ENCODE measurements at places on chromosomes 11 and 22.

- no peak for DNase-seq
These were observed 66.7 kb upstream of the CLTCL1 start for GRCh38 chr22:19358195-19358594.

DNA sequence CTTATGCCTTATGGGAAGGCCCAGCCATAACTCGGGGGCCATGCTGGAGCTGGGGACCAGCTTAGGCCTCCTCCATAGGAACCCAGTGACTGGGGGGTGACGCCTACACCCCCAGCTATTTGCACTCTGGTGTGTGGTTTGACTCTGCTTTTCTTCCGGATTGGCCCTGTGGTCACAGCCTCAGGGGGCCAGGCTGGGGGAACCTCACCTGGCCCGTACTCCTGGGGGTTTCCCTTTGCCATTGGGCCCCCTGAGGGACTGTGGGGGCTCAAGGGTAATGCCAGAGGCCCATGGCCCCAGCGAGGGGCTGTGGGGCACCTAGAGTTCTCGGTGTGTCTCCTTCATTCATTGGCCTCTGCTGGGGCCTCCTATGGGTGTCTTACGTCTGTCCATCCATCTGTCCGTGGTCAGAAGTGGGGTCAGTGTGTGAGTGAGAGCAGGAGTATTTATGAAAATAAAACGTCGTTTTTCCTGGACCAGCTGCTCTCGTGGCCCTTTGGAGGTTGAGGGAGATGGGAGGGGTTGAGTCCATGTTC, 6.3 kb upstream of the SH3BP1 start:
- no peak for DNase-seq

DNA sequence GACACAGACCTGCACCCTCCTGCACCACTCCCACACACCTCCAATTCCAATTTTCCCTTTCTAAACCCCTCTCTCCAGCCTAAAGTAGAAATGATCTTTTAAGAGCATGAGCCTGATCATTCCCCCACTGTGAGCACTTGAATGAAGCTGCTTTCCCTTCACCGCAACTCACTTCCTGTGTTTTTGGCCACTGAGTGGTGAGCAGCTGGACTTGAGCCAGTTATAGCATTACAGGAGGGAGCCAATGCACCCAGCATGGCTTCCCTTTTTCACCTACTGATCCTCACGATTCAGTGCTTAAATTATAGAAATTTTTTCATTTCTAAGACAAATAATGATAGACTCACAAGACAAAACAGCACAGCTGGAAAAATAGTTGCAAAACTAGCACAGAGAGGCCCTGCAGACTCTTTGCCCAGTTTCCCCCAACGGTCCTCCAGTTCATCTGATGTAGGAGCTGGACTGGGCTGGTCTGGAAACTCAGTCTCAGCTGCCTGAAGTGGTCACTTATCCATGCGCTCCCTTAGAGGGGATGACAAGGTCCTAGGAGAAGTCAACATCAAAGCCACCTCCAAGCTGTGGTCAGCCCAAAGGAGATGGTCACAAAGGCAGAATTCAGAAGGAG, 9.7 kb upstream of the APOL4 start:
- no peak for DNase-seq

- no peak for DNase-seq
These were observed 380 bp downstream of the C11orf96 start for GRCh38 chr11:43942662-43943371.

DNA sequence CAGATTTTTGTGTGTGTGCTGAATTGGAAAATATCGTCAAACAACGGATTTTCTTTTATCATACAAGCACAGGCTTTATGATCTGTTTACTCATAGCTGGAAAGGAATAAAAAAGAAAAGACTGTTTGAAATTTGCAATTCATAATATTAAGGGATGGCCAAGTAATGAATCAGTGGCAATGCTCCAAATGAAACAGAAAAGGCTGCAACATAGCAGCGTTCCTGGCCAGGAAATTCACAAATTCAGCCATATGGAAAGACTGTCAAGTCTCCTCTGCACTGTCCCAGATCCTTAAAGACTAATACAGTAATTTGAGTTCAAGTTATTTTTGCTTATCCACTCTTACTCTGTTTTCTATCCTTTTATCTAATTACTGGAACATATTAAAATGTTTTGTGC, 98.2 kb downstream of the MSANTD4 start:
- DNase-seq: no peak

DNA sequence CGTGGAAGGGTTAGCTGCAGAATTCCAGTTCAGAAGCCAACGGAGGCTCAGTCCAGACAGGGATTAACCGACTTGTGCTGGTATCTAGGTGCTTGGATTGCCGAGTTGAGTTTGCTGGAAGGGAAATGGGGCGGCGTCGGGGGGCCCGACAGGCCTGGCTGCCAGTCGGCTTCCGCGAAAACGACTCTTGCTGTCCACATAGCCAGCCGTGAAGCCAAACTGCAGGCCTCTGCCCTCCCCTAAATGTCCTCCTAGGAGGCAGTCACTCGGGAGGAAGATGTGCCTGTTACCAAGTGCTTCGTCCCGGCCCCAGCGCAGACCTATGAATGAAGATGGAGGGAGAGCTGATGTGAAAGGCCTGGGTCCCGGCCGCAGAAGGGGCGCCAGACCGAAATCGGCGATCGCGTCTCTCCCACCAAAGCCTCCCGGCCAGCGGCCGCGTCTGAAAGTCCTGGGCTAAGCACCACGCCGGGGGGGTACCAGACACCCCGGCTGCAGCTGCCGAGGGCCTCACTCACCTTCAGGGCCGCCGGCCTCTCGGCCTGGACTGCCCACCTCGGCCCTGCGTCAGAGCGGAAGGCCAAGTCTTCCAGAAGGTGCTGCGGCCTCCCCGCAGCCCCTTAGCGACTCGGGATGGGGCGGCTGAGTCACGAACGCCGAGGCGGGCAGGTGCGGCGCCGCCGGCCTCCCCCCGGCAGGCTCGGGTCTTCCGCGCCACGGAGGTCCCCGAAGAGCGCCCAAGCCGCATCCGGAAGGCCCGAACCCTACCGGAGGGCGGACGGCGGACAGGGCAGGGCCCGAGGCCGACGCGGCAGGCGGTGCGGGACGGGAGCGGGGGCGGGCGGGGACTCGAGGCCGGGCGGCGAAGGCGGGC, 7.5 kb downstream of the DPAGT1 start:
- peak; percentile 31 for DNase-seq

DNA sequence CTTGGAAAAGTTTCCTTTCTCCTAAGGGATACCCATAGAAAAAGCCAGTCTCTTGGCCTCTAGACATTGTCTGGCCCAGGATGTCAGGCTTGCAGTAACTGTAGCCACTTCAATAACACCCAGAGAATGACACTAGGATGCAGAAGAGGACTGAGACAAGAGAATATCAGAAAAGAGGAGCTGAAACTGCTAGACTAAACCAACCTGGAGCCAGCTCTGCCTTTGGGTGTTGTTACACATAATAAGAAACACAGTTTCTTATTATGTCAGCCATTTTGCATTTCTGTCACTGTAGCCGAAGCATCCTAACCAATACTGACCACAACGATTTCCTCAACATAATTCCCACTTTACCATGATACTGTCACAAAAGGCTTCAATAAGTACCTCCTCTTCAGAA, 72.2 kb upstream of the RCN1 start:
- DNase-seq: no peak

- DNase-seq: no peak
These were observed 54.6 kb downstream of the LRRC32 start for GRCh38 chr11:76615950-76616349.

DNA sequence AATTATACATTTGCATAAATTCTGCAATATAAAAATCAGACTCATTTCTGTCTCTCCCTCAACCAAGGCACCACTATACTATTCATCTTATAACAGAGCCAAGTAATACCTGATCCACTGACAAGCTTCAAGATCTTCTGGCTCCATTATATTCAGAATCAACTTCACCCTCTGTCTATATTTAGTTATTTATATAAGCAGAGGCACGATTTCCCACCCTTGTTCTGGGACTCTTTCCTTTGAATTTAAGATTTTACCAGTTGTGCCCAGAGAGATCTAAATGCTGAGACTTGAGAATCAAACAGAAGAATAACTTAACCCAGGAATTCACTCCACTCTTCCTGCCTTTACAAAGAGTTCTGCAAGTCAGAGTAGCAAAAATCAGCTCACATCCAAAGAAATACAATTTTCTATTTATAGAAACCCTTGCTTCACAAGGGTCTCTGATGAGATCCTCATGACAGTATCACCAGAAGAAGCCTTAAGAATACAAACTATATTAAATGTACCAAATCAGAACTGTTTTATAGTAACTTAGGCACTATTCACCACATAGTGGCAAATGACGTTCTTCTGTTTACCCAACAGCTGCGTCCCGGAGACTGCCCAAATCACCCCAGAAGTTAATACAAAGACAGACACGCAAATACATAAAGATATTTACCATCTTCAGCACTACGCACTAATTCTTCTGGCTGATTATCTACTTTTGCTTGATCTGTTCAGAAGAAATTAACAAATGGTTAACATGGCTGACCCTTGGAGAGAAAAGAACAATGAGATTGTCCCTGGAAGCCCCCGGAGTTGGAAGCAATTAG, 32.3 kb upstream of the CCDC89 start:
- DNase-seq: no peak

GRCh38 chr11:123221096-123221561, 26.1 kb upstream of the CLMP start:
- DNase-seq: no peak

DNA sequence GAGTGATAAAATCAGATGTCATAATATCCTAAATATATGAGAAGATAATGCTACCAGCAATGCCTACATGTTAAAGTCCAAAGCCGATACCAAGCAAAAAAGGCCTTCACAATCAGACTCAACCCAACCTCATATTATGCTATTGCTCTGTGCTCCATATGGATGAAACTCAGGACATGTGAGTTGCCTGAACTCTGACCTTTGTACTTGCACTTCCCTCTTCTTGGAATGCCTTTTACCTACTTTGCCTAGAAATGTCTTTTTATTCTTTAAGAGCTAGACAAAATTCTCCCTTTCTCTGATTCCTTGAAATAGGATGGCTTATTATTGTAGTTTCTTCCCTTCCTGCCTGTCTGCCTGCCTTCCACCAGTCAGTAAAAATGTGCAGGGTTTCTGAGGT, 954.7 kb upstream of the CCDC90B start:
- DNase-seq: no peak

- DNase-seq: no peak
These were observed 15.3 kb downstream of the MICAL2 start for GRCh38 chr11:12125609-12126149.

DNA sequence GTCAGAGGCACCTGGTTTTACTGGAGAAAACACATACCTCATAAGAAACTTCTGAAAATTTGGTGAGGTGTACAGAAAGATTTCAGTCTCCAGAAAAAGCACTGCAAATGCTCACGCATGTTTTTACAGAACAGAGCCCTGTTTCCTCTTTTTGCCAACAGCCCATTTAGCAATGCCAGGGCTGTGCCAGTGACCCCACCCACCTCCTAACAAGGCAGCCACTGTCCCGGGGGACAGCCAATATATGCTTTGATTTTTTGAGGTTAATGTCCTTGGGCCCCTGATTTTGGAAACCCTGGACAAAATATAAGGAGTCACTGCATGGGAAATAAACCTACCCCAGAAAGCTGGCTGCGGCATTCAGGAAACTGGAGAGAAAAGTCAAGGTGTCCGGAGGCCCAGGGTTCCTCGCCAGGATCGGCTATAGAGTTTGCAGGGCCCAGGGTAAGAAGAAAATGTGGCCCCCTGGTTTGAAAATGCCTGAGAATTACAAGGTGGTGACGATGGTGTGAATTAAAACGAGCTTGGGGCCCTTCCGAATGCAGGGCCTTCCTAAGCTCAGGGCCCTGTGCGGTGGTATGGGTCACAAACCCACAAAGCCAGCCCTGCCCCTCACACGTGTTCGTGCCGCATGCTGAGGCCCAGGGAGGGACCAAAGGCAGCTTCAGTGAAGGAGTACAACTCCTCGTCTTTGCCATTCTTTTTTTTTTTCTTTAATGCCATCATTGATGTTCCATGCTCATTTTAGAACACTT, 71.1 kb upstream of the WNT7B start:
- no peak for DNase-seq

- no peak for DNase-seq
These were observed 5.5 kb downstream of the CDC42EP1 start for GRCh38 chr22:37565830-37566229.

DNA sequence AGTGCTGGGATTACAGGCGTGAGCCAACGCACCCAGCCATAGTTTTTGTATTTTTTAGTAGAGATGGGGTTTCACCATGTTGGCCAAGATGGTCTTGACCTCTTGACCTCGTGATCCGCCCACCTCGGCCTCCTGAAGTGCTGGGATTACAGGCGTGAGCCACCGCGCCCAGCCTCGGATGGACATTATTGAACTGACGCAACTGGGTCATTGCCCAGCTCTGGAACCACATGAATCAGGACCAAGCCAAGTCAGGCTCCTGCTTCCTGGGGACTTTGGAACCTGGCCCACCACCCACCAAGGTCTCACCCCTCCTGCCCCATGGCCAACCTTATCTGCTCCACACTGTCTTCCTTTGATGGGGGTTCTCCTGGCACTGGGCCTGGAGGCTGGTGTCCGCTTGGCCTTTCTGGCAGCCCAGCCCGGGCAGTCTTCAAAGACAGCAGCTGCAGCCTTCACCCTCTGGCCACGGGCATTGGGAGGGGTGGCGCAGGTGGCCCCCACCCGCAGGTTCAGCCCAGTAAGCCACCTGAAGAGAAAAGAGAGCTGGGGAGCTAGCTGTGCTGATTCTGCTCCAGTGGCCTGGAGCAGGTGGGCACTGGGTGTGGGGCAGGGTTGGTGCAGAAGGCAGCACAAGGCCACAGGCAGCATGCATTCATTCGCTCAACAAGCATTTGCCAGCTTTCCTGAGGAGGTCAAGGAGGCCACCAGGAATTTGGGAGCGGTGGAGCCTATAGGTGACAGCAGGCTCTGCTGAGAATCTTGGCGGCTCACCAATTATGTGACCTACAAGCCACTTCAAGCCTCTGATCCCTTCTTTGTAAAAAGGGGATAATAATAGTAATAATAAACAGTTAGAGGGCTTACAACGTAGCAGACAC, 5.7 kb downstream of the CHADL start:
- no peak for DNase-seq

DNA sequence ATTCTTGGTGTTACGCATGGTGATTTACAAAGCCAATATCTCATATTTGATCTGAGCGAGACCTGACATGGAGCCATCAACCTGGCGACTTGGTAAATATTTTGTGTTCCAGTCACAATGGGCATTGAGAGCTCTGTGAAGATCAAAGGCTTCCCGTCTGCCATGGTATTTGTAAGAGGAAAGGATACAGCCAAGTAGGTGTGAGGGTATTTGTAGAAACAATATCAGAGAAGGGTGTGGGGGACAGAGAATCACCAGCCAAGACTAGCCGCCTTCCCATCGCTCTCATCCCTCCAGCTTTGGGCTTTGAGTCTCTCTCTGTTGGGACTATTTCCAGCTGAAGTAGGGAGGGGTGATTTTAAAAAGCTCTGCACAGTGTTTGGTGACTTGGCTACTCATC, 173.4 kb upstream of the BDNF start:
- DNase-seq: no peak
